ENCODE measurements at places on chromosomes 2 and 18.

DNA sequence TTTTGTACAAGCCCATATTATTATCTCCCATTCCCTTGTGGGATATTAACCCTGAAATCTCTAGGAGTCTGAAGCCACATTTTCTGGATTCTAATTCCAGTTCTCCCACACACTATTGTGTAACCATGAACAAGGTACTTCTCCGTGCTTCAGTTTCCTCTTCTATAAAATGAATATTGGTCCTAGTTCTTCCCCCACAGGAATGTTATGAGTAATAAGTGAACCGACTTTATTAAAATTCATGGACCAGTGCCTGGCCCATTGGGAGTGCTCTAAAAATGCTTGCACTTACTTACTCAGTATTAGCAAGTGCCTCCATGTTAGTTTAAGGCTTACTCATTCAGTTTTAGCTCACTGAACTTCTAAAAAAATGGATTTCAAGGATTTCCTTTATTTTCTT lies 1.4 kb upstream of the ACMSD start:
- no peak for DNase-seq

DNA sequence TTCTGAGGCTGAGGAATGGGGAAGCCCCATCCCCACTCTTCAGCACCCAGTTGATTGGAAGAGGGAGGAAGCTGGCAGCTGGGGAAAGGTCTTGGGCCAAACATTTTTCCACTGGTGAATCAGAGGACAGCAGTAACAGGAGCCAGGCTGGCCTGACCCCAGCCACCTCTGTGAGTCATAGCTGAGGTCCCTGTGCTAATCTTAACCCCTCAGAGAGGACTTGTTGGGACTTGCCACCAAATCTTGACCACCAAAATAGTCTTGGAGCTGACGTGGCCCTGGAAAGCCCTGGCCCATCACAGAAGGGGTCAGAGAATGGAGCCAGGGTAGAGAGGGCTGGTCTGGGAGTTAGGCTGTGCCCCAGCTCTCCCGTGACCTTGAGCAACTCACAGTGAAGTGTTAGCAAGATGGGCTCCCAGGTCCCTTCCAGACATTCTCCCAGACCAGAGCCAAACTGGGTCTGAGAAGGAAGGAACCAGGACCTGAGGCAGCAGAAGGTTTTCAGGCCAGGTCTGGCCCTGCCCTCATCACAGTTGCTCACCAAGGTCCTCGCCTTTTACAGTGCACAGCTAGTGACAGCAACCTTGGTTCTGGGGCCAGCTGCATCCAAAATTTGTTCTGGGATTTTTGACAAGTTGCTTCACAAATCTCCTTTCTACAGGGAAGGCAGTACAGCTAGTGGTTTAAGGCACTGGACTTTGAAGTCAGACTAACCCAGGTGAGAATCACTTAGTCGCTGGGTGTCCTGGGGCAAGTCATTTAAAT lies 266.6 kb downstream of the CYP26B1 start:
- no peak for DNase-seq

DNA sequence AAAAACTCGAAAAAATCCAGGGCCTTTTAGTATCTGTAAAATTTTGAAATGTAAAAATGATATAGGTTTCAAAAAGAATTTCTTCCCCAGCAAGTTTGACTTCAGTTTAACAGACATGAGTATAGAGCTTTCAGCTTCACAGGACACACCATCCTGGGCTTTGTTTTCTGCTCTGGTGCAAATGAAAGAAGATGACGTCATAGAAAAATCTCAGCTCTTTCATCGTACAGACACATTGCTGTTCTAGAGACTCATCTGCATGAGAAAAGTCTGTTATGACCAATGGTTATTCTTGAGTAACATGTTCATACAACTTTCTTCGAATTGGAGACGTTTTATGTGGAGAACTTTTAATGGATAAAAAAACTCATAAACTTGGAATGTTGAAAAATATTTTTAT lies 111.7 kb upstream of the DYNAP start:
- DNase-seq, result no peak

DNA sequence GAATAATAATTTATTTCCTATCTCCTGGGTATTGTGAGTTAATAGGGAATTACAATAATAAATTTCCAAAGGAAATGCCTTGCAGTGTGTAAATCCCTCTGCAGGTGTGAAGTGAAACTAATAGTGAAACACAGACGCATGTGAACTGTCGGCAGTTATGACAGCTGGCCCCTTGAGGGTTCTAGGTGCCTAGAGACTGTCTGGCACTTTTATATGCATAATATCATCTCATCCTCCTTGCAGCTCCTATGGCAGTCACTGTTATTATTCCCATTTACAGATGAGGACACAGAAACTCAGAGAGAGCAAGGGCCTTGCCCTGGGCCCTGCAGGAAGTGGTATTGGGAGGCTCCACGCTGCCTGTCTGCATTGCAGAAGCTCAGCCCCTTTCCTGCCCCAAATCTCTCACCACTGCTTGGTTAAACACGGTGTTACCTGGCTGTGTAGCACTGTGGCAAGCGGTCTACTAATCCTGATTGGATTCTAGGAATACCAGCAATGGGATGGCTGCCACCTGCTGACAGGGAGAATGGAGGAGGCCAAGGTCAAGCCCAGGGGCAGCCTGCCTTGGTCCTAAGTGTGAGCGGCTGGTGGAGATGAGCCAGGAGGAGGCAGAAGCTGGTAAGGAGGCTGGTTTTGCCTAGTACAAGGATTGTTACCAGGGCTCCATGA lies 32.8 kb upstream of the ACKR3 start:
- no peak for DNase-seq

- no peak for DNase-seq
Observed at GRCh38 chr2:100934504-100935371, 67.4 kb upstream of the RPL31 start.

- no peak for DNase-seq
Observed at GRCh38 chr2:237911363-237912017, 52.1 kb downstream of the RAMP1 start.

- DNase-seq, result no peak
Observed at GRCh38 chr2:28366496-28367282, 26.0 kb upstream of the FOSL2 start.

- no peak for DNase-seq
Observed at GRCh38 chr18:76458522-76459311, 36.3 kb downstream of the ZNF516 start.

GRCh38 chr2:19989342-19989666 lies 601 bp downstream of the WDR35 start:
- no peak for DNase-seq

GRCh38 chr2:56681659-56682396 lies 498.0 kb downstream of the CCDC85A start:
- no peak for DNase-seq

DNA sequence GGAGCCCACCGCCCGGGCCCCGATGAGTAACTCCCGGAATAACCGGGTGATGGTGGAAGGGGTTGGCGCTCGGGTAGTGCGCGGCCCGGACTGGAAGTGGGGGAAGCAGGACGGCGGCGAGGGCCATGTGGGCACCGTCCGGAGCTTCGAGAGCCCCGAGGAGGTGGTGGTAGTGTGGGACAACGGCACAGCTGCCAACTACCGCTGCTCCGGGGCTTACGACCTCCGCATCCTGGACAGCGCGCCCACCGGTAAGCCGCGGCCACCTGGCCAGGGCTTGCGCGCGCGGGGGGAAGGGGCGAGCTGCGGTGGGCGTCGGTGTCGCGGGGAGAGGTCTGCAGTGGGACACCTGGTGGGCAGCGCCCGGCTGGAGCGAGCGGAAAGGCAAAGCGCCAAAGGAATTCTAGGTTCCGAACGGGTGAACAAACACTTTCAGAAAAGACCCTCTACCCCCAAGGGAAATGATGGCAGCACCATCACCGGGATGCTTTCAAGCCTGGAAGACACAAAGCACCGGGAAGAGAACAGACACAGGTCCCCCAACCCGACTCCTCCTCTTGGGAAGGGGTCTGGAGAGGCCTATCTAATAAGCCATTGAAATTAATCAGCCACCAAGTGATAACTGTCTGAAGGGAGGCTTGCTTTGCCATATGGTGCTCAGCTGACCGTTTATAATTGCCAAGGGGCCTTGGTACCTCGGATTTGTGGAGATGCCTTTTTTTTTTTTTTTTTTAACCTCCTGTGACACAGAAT lies 1.1 kb downstream of the MIB1 start:
- DNase-seq, result no peak

- DNase-seq, result no peak
Observed at GRCh38 chr18:55577812-55578539, 10.0 kb downstream of the TCF4 start.

DNA sequence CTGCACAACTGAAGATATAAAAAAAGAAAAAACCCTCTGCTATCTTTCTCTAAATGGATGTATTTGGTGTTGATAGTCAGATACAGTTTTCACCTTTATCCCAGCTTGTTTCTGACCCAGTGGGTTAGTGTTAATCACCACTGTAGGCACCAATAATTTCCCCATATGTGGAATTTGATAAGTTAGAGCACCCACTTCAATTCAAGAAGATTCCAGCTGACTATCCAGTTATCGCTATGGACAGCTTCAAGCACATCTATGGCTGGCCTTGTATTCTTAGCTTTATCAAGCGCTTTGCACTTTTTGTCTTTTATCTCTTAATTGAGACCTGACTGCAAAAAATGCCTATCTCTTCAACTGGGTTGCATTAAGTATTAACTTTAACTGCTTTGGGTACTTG lies 200.4 kb downstream of the NR4A2 start:
- no peak for DNase-seq

DNA sequence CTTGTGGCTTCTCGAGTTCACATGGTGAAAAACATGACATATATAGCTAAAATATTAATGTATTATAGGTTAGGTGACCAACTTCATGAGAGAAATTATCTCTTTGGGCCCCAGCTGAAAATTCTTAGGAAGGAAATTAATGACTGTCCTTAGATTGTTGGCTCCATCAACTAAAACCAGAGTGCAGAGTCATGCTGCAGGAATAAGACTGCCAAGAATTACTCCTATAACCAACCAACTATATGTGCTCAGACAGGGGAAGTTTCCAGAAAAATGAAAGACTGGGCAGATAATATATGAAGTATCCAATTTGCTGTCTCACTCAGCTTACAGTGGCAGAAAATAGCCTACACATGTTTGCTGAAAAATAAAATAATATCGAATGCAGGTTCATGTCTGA lies 71.0 kb upstream of the TMEFF2 start:
- no peak for DNase-seq

DNA sequence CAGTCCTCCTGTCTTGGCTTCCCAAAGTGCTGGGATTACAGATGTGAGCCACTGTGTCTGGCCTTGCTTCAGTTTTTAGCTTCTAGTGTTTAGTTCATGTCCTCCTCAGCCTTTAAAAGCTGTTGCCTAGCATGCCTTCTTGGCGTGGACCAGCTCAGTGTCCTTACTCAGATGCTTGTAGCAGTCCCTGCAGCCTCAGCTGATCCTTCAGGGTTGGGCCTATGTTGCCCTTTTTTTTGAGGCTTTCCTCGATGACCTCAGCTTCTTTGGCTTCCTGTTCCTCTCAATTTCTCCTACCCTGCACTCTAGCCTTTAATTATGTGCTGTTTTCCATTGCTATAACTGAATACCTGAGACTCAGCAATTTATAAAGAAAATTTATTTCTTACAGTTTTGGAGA lies 57.7 kb downstream of the TANC1 start:
- DNase-seq, result no peak

- DNase-seq, result no peak
Observed at GRCh38 chr18:12052866-12053265, 40.8 kb upstream of the ANKRD62 start.

DNA sequence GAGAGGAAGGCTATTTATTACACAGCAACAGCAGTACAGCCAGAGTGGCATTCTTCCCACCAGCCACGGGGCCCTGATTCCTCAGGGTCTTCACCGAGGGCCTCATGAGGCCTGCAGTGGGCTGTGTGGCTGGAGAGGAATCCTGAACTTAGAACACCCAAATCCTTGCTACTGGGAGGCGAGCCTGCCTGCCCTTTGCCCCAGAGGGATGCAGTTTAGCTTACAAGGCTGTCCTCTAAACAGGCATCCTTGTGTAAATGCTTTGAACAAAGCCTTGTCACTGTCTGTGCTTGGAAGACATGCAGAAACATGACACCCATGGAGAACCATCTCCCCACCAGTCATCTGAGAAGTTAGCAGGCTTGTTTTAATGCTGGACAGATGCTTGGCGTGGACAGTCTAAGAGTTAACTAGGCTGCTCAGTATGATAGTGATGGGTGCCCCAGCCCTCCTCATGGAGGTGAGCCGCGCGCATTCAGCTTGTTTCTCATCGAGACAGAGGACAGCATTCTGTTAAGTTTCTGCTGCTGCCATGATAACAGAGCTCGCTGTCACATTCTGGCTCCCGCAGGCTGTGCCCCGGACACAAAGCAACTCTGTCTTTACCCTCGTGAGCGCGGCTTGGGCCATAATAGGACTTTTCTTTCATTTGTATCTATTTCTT lies 42.9 kb downstream of the ADI1 start:
- DNase-seq, result no peak

GRCh38 chr2:12588986-12589385 lies 127.8 kb upstream of the TRIB2 start:
- DNase-seq, result no peak

- DNase-seq, result no peak
Observed at GRCh38 chr2:238820916-238821315, 27.0 kb upstream of the TWIST2 start.

DNA sequence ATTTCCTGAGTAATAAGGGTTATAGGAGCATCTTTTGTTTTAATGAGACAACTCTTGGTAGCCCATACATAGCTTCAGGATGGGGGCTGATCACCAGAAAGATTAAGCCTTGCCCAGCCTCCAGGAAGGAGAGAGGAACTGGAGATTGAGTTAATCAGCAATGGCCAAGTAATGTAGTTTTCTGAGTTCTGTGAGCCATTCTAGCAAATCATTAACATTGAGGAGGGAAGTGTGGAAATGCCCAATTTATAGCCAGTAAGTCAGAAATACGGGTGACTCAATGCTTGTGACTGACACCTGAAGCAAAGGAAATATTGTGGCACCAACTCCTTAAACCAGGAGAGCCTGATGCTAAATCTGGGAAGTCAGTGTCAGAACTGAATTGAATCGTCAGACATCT lies 205.1 kb upstream of the SRD5A2 start:
- DNase-seq, result no peak

DNA sequence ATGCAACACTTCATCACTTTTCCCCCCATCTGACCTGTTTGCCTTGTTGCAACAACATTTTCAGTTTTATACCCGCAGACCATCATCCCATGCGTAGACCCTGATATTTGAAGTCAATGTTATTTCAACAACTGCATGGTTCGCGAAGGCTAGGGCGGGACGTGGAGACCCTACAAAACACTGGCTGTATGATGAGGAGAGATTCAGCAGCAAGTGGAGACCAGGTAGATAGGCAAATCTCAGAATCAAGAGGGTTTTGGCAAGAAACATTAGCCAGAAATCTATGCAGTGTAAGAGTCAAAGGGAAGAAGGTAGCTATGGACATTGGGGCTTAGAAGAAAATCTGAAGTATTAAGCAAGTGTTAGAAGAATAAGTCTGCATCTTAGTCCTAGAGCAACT lies 42.4 kb upstream of the SPAG16 start:
- no peak for DNase-seq

DNA sequence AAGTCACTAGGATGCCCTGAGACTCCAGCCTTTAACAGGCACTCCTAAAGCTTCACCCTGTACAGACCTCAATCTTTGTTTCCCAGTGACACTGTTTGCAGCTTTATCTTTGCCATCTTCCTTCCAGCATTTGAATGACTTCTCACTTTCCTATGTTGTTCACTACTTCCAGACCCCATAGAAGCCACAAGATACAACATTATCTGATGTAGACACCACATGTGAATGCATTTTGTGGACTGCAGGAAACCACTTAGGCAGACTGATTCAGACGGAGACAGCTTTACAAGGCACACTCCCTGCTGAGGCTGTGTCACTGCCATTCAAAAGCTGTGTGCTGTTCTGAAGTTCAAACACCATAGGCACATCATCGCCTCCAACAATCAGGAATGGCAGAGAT lies 67.3 kb upstream of the SPATS2L start:
- no peak for DNase-seq

- no peak for DNase-seq
Observed at GRCh38 chr2:101551336-101551888, 76.5 kb upstream of the RFX8 start.

All from stimulated activated CD8-positive, alpha-beta memory T cell treated with anti-CD3 and anti-CD28 coated beads, Interleukin-4, amount 100 ng/mL, for 1 hour (primary cell).